ENCODE measurements at places on chromosomes 7 and 10.

DNA sequence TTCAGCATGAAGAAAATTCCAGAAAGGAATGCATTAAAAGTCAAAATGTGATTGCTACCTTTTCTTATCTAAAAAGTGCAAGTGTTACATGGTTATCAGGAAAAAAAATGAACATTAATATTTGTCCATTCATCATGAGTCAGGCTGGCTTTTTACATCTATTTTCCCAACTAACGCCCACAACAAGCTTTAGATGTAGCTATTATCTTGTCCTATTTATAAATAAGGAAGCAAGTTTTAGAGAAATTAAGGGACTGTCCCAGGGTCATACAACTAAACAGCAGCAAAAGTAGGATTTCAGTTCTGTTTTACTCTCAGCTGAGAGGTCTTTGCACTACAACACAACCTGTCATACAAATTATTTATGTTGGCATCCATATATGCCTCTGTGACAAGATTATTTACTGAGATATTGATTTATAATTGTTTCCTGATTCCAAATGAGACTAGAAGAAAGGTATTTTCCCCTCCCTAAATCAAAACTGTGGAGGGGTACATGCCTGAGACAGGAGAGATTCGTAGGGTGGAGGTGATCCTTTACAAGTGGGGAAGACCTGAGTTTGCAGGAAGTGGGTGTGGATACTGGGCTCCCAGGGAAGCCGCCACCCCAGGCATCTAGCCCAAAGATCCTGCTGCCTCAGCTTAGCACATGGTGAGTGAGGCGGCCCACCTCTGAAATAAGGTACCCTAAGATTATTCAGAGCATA lies 57.2 kb upstream of the ARID5B start:
- no peak for DNase-seq
- H3K4me1 ChIP-seq = peaks cover 15% of the 10 kb centered on the region
- H3K36me3 ChIP-seq = no peaks in the 10 kb centered on the region
- no peak overlapping the region for H3K4me3 ChIP-seq

DNA sequence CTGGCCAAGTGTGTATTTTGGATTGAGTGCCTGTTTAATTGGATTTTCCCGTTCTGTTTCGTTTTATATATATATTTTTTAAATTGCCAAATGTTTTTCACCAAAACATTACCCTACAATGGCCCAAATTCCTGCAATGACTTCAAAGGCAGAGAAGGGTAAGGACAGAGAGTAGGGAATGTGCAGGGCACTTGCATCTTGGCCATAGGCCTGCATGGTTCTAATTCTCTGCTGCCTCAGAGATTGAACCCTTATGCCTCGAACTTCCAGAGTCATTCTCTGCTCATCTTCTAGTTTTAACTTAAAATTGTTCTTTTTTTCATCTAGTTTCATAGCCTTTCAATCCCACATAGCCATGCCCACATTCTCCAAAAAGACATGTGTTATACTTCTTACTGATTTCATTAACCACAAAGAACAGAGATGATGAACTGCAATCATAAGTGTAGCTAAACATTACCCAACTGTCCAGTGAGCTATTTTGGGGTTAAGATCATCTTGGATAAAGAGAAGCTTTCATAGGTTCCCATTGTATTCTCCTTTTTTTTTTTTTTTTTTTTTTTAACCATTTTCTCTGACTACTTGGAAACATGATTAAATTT lies 177.6 kb downstream of the PLXDC2 start:
- DNase-seq = no peak
- no peak overlapping the region for H3K27ac ChIP-seq
- H3K4me3 ChIP-seq = no peak overlapping the region
- no peaks in the 10 kb centered on the region for H3K27me3 ChIP-seq
- H3K36me3 ChIP-seq = no peaks in the 10 kb centered on the region

- H3K4me3 ChIP-seq = no peak overlapping the region
- H3K27me3 ChIP-seq = no peaks in the 10 kb centered on the region
- no peak overlapping the region for H3K27ac ChIP-seq
- H3K4me1 ChIP-seq = no peaks in the 10 kb centered on the region
- no peak for DNase-seq
- H3K36me3 ChIP-seq = no peaks in the 10 kb centered on the region
Observed at GRCh38 chr7:119937745-119938144, 335.2 kb upstream of the KCND2 start.

- no peaks in the 10 kb centered on the region for H3K36me3 ChIP-seq
- H3K4me1 ChIP-seq = no peaks in the 10 kb centered on the region
- no peak for DNase-seq
- no peak overlapping the region for H3K27ac ChIP-seq
Observed at GRCh38 chr10:35949811-35950211, 307.7 kb upstream of the FZD8 start.

- H3K27ac ChIP-seq = no peak overlapping the region
- H3K27me3 ChIP-seq = no peaks in the 10 kb centered on the region
- no peak for DNase-seq
- peaks cover 15% of the 10 kb centered on the region for H3K4me1 ChIP-seq
- no peak overlapping the region for H3K4me3 ChIP-seq
Observed at GRCh38 chr10:29546773-29547313, 87.9 kb downstream of the SVIL start.

GRCh38 chr7:51269321-51269720 lies 47.3 kb downstream of the COBL start:
- H3K4me3 ChIP-seq = no peak overlapping the region
- no peaks in the 10 kb centered on the region for H3K36me3 ChIP-seq
- H3K27me3 ChIP-seq = peaks cover 3% of the 10 kb centered on the region
- H3K27ac ChIP-seq = no peak overlapping the region

GRCh38 chr10:22244001-22244400 lies 26.2 kb upstream of the EBLN1 start:
- H3K27me3 ChIP-seq = no peaks in the 10 kb centered on the region
- H3K4me1 ChIP-seq = peaks cover 23% of the 10 kb centered on the region
- no peak overlapping the region for H3K27ac ChIP-seq
- no peak for DNase-seq
- no peak overlapping the region for H3K4me3 ChIP-seq

- DNase-seq = no peak
- H3K27ac ChIP-seq = peak overlapping the region; percentile 94
- peaks cover 17% of the 10 kb centered on the region for H3K36me3 ChIP-seq
- H3K27me3 ChIP-seq = no peaks in the 10 kb centered on the region
Observed at GRCh38 chr7:100546926-100547800, 8.2 kb downstream of the AGFG2 start.

DNA sequence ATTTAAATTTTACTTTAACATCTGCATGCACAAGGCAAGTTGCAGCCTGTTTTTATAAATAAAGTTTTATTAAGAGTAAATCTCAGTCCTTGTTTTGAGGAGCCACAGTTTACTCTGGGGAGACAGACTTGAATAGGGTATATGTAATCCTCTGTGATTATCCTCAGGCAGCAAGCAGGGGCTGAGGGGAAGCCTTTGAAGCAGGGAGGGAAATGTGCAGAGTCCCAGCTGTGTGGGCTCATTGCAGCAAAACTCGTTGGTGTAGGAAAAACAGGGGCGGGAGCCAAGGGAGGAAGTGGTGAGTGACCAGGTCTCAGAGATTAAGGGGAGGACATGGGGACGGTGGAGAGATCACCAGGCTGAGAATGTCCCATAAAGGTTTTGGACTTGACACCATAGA lies 34.3 kb upstream of the SMC3 start:
- H3K27me3 ChIP-seq = no peaks in the 10 kb centered on the region
- peaks cover 46% of the 10 kb centered on the region for H3K4me1 ChIP-seq
- no peak overlapping the region for H3K27ac ChIP-seq
- H3K36me3 ChIP-seq = no peaks in the 10 kb centered on the region
- no peak overlapping the region for H3K4me3 ChIP-seq

- H3K36me3 ChIP-seq = no peaks in the 10 kb centered on the region
- no peak overlapping the region for H3K27ac ChIP-seq
- no peak overlapping the region for H3K4me3 ChIP-seq
- DNase-seq = no peak
- H3K4me1 ChIP-seq = no peaks in the 10 kb centered on the region
Observed at GRCh38 chr10:78829565-78829964, 239.2 kb upstream of the ZMIZ1 start.
